Activated CD8-positive, alpha-beta memory T cell treated with anti-CD3 and anti-CD28 coated beads for 1 hour (primary cell): ENCODE measurements at places on chromosomes 7 and 10.

DNA sequence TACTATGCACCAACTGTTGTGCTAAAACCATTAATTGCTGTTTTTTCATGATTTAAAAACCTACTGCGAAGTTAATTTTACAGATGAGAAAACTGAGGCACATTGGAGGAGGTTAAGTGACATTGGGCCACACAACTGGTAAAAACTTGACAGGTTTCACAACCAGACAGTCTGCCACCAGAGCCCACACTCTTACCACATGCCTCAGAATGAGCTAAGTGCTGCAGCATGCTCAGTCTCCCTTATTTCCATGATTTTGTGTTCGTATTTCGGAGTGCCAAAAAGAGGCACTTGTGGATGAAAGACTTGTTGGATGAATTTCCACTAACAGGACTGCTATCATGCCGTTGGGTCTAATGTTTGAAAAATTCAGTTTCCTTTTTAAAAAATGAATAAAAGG lies 77.4 kb downstream of the PCLO start:
- DNase-seq = no peak

GRCh38 chr7:80070391-80070790 lies 64.2 kb upstream of the GNAI1 start:
- no peak for DNase-seq

GRCh38 chr10:35392482-35393228 lies 56.3 kb downstream of the CCNY start:
- no peak for DNase-seq

- DNase-seq = no peak
Observed at GRCh38 chr7:41925946-41926345, 223.1 kb upstream of the INHBA start.

DNA sequence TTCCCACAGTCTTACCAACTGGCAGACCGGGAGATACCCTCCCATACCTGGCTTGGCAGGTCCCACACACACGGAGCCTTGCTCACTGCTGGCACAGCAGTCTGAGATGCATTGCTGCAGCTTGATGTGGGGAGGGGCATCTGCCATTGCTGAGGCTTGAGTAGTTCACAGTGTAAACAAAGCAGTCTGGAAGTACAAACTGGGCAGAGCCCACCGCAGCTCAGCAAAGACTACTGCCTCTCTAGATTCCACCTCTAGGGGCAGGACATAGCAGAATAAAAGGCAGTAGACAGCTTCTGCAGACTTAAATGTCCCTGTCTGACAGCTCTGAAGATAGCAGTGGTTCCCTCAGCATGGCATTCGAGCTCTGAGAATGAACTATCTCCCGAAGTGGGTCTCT lies 69.6 kb upstream of the RELN start:
- DNase-seq = no peak

DNA sequence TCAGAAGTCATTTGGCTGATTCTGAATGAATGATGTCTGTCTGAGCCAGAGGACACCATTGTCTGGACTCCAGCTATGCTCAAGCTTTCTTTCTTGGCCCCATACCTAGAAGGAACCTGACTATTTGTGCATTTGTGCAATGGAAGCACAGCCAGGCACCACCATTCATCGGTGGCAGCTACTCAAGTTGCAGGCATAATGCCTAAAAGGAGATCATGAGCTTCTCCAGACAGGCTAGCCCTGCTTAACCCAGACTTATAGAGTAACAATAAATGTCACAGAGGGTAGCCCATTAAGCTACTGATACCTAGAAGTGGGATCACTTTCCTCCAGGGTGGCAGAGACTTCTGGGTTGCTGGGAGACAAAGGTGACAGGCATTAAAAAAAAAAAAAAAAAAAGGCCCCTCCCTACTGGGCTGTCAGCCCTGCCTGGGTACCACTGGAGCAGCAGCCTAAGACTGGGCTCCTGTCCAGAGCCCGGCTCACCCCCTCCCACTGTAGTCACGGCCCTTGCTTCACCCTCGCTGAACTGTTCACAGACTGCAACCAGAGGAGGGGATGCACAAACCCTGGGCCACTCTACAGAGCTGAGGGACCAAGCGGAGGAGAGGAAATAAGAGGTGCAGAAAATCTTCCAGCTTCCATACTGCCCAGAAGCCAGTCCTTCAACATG lies 75.4 kb upstream of the ATP6V0A4 start:
- DNase-seq = no peak

DNA sequence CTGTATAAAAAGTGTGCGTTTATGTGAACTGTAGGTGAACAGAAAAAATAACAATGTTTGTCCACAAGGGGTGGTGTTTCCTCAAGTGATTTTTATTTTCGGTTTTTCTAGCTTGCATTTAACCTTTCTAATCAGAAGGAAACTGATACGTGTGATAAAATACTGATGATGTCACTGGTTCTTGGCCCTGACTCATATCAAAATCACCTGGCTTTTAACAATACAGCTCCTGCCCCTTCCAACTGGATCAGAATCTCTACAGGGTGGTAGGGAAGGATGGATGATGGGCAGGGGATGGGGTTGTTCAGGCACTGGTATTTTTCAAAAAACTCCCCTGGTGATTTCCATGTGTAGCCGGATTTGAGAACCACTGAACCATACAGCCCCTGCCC lies 10.9 kb downstream of the NPFFR1 start:
- DNase-seq = no peak
